ENCODE measurements at places on chromosomes 2 and 18.
A peak's percentile ranks its signal among the peaks of the same experiment; 100 is the strongest.

- DNase-seq: no peak
Observed at GRCh38 chr2:47704287-47704686, 78.7 kb upstream of the MSH6 start.

- no peak for DNase-seq
Observed at GRCh38 chr2:165435611-165436010, 33.9 kb upstream of the CSRNP3 start.

- DNase-seq: no peak
Observed at GRCh38 chr2:149330127-149331022, at the start of gene LYPD6. Gene LYPD6 (plus strand): TSS chr2:149330587. CDS start chr2:149437709, 107,122 bp downstream.

- no peak for DNase-seq
Observed at GRCh38 chr2:25105336-25106085, 62.9 kb downstream of the POMC start.

- DNase-seq: no peak
Observed at GRCh38 chr2:190554357-190555006, 20.0 kb upstream of the NEMP2 start.

DNA sequence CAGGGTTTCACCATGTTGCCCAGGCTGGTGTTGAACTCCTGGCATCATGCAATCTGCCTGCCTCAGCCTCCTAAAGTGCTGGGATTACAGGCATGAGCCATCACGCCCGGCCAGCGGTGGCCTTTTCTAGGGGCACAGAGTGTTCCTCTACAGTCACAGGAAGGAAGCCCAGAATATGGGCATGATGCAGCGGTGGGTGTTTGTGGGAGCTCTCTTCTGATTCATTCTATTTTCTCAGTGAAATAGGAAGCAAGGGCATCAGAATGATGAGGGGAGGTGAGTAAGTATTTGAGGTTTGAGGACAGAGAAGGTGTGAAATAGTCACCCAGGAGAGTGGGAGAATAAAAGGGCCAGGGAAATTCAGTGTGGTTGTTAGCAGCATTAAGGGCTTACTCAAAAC lies 70.3 kb upstream of the PSME4 start:
- peak; percentile 59 for DNase-seq

- no peak for DNase-seq
Observed at GRCh38 chr2:39107156-39107555, 13.7 kb downstream of the SOS1 start.

GRCh38 chr2:69572641-69573040 lies 70.9 kb downstream of the AAK1 start:
- no peak for DNase-seq

DNA sequence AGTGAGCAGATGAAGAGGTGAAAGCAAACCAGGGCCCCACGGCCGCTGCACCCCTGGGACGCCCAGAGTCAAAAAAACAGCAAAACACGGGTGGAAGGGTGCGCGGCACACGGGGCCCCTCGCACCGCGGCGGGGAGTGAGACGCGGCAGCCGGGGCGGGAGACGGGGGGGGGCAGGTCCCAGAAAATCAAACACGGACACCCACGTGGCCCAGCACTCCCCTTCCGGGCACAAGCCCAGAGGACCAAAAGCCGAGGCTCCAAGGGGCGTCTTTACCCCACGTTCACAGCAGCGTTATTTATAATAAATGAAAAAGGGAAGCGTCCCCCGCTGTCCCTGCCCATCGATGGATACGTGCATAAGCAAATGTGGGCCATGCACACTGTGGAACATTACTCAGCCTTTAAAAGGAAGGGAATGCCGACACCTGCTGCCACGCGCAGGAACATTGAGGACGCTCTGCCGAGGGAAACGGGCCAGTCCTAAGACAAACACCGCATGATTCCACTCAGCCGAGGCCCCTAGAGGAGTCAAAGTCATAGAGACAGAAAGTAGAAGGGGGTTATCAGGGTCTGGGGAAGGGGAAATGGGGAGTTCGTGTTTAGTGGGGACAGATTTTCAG lies 677 bp upstream of the COPS9 start:
- no peak for DNase-seq

- no peak for DNase-seq
Observed at GRCh38 chr2:164009756-164010337, 274.0 kb upstream of the FIGN start.

- no peak for DNase-seq
Observed at GRCh38 chr18:8296886-8297616, 312.2 kb upstream of the RAB12 start.

- no peak for DNase-seq
Observed at GRCh38 chr18:58847383-58848071, 17.1 kb upstream of the ZNF532 start.

DNA sequence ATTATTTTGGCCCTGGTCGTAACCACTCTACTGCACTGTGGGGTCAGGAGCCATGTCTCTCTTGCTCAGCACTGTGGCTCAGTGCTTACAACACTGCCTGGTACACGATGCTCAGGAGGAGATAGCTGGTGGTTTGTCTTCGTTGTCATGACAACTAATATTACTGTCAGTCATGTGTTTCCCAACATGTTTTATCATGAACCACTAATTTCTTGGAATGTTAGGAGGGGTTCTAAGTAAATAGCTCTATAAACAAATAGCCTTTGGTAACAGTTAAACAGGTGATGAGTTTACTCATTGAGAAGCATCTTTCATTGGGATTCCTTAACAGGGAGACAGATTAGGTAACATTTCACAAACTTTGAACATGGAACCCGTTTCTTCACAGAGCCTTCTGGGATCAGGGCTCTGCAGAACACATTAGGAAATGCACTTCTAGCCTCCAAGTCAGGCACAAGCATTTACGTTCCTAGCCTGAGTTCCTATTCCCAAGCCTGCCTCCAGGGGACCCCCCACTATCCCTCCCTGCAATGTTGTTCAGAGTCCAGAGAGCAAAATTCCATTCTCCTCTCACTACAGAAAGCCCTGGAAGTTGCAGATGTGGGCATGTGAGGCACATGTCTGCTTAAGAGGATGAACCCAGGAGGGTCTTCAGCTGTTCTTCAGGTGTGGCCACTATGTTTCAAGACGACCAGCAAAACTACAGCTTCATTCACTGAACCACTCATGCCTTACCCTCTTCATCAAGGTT lies 6.4 kb upstream of the RBM44 start:
- DNase-seq: no peak

- DNase-seq: no peak
Observed at GRCh38 chr2:135212757-135213156, 160.7 kb downstream of the RAB3GAP1 start.

DNA sequence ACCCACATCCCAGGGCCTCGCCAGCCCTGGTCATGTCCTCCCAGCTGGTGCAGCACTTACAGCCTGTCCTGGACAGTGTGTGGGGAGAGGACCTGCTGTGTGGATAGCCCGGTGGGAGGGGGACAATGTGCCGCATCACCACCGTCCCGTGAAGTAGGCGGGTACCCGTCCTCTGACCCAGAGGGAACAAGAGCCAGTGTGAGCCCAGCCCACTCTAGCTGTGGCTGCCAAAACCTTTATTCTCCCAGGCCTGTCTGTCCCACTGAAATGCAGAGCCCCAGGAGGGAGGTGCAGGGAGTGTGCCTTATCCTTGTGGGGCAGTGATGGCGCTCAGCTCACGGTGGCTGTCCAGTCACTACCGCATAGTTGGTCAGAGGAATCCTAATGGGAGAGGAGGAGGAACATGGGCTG lies 1.7 kb downstream of the TRAF3IP1 start:
- no peak for DNase-seq

- DNase-seq: no peak
Observed at GRCh38 chr2:20023688-20024087, 11.2 kb upstream of the MATN3 start.

GRCh38 chr2:35933031-35933430 lies 422.5 kb upstream of the CRIM1 start:
- no peak for DNase-seq

- no peak for DNase-seq
Observed at GRCh38 chr18:75267643-75268363, 57.2 kb downstream of the TSHZ1 start.

- no peak for DNase-seq
Observed at GRCh38 chr18:55106466-55106865, 147.2 kb upstream of the CCDC68 start.

DNA sequence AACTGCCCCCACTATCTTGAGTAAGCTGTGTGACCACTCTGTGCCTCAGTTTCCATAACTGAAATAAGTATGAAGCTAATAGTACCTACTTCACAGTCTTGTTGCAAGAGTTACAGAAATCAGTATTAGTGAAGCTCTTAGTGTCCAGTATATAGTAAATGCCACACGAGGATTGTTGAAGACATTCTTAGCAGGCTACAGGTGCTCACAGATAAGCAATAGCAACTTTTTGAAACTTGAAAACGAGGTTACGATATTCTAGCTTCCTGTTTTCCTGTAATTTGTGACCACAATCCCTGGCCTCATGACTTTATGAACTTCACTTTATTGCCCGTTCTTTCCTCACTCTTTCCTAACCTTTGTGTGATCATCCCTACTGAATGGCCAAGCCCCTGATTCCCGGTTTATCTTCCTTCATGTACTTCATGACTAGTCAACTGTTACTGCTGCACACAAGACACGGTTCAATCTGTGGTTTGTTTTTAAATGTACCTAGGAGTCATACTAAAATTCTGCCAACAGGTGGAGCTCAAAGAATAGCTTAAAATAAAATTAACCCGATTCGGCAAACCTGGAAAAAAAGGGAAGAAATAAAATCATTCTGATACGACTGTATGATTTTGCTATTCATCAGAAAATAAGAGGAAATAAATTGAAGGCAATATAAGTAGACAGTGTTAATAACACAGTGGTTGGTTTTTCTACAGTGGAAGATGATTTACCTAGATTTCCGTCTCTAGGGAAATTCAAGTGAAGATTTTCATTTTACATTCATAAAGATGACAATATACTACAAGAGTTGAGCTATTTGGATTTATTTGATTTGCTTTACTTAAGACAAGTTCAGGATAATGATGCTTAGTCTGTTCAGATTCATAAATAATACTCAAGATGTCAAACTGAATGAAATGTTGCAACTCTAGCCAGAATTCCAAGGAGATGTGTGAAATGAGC lies 38.1 kb upstream of the STAT1 start:
- peak; percentile 70 for DNase-seq

DNA sequence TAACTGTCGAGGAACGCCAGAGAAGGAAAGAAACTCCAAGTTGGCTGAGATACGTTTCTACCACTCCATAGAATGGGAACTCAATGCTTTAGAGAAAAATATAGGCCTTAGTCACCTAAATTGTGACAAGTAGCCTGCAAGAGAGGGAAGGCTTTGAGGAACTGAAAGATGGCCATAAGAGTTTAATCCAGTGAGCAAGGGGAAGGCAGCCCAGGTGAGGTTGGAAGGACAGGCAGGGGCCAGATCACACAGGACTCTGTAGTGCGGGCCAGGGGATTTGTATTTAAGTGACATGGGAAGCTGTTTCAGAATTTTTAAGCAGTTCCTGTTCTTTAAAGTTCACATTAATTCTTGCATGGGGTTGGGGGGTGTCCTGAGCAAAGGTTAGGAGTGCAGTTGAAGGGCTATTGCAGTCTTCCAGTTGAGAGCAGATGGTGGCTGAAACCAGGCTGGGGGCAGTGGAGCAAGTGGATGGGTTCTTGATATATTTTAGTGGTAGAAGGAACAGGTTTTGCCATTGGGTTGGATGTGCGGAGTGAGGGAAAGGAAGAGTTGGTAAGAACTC lies 138.9 kb upstream of the PELI1 start:
- no peak for DNase-seq

DNA sequence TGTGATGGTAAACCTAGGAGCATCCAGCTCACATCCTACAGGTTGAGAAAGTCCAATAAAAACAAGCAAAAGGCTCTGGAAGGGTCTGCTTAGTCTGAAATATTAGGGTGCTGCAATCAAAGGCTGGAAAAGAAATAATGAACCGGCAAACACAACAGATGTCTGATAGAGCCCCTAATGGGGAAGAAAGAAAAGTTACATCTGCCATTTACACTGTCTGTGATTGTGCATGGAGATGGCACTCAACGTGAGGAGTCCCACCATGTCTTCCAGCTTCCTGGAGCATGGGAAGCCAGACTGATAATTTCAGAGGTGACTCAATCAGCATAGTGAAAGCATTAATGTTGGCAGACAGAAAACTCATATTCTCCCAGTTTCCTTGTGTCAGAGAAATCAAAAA lies 307.8 kb downstream of the EPHA4 start:
- DNase-seq: no peak

- DNase-seq: no peak
Observed at GRCh38 chr2:194602750-194603149, 1054.3 kb upstream of the SLC39A10 start.

- DNase-seq: no peak
Observed at GRCh38 chr2:16124881-16125613, 184.7 kb downstream of the MYCN start.

DNA sequence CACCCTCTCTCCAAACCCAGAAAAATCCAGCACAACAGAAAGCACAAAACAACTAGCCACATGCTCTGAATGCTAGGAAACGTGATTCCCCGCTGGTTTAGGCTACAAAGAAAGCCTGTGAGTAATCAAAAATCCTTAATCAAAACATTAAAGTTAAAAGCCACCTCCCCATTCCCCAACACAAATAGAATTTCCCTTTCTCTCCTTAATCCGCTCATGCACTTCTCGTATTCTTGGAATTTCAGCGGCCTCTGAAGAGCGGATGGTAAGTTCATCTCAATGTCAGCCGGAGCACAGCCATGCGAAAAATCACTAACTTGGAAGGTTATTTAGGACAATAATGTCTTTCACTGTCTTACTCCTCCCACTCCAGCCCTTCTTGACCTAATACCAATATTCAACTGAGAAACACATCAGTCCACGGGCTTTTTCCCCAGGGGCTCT lies 126.7 kb downstream of the OSBPL1A start:
- no peak for DNase-seq

- DNase-seq: no peak
Observed at GRCh38 chr18:54116541-54117257, 107.8 kb downstream of the MBD2 start.

- no peak for DNase-seq
Observed at GRCh38 chr2:109453371-109453995, 160.3 kb downstream of the SEPTIN10 start.

DNA sequence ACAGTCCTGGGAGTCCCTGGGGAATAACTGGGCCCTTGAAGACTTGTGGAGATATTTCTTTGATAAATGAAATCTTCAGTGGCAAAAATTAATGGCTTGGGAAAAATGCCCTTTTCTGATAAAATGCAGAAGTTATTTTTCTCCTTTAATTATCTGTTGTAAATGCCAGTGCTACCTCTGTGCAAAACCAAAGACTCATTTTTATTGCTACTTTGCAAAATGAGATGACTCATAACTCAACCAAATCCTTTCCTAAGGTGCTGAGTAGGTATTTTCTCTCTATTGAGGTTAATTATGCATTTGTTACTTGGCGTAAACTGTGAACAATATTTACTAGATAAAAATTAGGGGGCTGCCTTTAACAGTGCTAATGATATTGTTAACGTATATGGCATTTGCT lies 163.9 kb downstream of the DOK6 start:
- no peak for DNase-seq

DNA sequence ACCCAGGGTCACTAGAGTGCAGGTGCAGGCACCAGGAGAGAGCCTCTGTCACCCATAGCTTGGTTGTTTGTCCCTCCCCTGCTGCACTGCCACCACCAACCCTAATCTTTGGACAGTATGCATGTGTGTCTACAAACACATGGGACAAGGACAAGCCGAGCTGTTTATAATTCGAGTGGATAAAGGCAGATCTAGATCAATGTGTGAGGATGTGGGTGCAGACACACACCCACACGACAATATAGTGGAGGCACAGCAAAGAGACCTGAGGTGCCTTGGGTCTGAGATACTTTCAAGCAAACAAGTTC lies 199.2 kb downstream of the TNS1 start:
- DNase-seq: no peak

Measured in CD4-positive, alpha-beta T cell treated with Interleukin-4 for 4 hours (primary cell).